Mammary epithelial cell (primary cell): ENCODE measurements at places on chromosomes 5 and 9.

DNA sequence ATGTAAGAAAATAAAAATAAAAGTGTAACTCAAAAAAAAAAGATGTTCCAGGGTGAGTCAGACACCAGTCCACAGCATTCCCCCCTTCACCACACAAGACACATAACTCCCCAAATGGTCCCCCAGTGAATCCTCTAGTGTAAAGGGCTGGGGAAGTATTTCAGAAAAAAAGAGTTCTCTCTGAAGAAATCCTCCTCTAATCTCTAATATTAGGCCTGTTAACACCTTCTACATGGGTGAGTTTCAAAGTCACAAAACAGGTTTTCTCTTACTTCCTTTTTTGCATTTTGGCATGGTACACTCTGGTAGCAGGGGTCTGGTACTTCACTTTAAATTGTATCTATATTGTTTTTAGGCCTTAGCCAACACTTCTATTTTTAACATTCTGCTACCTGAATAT lies 28.2 kb downstream of the RNF145 start:
- no peak for DNase-seq

GRCh38 chr9:70673844-70674243 lies 259.4 kb upstream of the KLF9 start:
- DNase-seq = no peak

DNA sequence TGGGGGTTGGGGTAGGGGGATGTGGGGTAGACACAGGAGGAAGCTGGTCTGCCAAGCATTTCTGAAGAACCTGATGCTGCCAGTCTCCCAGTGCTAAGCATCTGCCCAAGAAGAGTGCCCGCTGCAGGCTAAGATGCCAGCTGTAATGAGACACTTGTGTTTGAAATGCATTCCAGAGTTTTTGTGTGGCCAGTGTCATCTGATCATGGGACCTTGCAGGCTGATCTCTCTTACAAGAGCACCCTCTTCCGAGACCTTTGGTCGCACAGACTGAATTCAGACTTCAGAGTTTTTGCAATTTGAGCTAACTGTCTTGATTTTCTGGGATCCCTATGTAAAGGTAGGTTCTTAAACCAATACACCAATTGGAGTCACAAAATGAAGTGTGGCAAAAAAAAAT lies 58.1 kb downstream of the DENND1A start:
- no peak for DNase-seq

GRCh38 chr5:36108758-36109460 lies 42.2 kb upstream of the UGT3A2 start:
- DNase-seq = no peak

DNA sequence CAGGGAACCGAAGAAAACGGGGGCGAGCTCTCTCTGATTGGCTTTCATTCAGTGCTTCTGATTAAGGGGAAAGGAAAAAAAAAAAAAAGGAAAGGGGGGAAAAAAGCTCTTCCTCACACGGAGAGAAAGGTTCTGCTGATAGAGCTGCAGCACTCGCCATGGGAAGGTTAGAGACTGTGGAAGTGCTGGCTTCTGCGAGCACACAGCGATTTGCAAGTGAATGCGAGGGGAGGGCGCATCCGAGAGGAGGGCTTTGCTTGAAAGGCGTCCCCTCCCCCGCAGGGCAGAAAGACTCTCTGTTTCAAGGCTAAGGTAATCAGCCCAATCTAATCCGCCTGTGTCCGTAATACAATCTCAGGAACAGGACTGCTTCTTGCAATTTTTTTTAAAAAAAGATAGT lies at the start of gene CDH10:
CDH10 (minus strand) TSS at position 218 of the 400 bp plus-strand sequence. CDS start 51,488 bp downstream, outside the sequence.
- DNase-seq = peak; percentile 2

DNA sequence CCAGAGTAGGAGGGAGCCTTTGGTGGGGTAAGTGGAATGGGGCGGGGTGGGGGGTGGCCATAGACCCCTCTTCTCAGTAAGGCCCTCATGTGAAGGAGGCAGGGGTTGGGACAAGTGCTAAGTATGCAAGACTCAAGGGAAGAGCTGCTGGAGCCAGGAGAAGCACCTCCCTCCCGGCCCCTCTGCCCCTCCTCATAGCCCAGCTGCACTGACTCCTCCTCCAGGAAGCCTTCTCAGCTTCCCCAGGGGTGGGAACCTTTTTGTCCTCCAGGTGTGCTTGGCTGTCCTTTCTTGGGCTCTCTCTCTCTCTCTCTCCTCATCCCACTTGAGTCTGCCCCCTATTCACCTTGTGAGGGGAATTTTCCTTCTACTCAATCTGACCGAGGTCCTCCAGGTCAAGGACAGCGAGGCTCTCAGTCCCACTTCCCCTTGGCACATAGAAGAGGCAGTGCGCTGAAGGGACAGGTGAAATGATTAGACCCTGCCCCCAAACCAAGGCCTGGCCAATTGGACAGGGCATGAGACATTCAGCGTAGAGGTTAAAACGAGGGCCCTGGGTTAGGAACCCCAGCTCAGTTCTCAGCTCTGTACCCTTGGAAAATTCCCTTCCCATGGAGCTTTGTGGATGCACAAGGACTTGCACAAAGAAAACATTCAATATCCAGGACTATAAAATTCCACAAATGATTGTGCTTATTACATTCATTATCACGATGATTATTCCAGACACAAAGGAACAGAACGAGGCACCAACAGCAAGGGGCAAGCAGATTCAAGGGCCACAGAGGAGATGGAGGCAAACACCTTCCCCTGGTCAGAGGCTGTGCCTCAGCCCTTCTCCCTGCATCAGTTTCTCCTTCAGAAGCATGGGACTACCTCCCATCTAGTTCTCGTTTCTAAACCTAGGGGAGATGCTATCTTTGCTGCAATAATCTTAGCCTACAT lies 45.6 kb upstream of the IL17B start:
- DNase-seq = no peak

GRCh38 chr9:27747450-27747849 lies 174.2 kb upstream of the C9orf72 start:
- DNase-seq = no peak

- DNase-seq = no peak
These were observed 68.1 kb downstream of the KIF4B start for GRCh38 chr5:155081618-155082017.

DNA sequence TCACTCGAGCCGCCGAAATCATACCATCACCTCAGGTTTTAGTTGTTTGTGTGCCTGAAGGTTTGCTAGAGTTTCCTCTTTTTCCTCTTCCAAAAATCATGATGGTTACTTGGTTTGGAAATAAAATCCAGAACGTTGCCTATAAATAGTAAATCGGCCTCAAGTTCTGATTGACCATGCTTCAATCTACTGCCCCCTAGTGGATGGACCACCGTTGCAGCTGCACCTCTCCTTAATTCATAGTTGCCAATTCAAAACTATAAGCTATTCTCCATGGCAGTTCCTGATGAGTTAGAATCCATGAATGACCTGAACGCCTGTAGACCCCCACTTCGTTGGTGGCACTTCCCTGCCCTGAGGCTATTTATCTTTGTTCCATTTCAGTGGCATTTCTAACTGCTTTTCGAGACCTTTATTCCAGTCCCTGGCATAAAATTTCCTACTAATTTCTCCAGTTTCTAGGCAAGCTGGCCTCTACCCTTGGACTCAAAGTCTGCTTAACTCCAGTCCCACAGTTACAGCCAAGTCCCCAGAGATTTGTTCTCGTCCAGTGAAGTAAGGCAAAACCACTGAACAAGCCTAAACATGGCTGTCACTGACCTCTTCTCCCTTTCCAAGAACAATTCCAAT lies 422.6 kb downstream of the EFNA5 start:
- DNase-seq = peak; percentile 30

GRCh38 chr5:15191012-15191411 lies 309.0 kb upstream of the FBXL7 start:
- no peak for DNase-seq

- no peak for DNase-seq
These were observed 63.6 kb downstream of the NIPBL start for GRCh38 chr5:36939969-36940858.

GRCh38 chr5:68141494-68141893 lies 74.1 kb upstream of the PIK3R1 start:
- no peak for DNase-seq

- DNase-seq = no peak
These were observed 27.0 kb upstream of the ALDOB start for GRCh38 chr9:101462558-101462957.

DNA sequence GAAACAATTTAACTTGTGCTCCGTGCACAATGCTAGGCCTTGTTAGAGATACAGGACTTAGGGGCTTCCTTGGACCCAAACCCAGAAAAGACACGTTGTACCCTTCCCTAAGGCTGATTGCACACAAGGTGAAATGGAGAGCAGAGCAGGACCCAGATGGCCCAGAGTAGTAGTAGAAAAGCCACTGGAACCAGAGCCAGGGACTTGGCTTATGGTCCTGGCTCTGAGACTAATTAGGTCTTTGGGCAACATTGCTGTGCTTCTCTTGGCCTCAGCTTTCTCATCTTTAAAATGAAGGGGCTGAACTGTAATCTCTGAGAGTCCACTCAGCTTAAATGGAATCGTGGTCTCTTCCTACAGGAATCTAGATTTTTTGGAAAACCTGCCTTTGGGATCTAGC lies 42.3 kb downstream of the EBF1 start:
- DNase-seq = no peak

GRCh38 chr9:125861405-125862058 lies 114.4 kb downstream of the PBX3 start:
- peak; percentile 52 for DNase-seq

DNA sequence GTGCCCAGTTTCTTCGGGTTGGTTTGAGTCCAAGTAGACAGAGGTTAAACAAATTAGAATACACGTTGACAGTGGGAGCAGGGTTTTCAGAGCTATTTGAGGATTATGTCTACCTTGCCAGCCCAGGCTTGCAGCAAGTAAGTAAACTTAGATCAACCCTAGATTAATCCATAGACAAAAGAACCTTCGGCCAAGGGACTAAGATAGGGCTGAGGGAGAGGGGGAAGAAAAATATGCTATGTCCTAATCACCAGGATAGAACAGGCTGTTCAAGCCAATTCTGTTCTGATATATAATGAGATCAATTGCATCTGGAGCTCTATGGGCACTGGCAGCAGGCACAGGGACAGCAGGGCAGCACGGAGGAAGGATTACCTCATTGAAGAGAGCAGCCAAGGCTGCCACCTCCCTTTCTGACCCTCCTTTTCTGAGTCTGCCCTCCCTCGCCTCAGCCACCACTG lies 377.7 kb downstream of the PIK3R1 start:
- DNase-seq = peak; percentile 6

DNA sequence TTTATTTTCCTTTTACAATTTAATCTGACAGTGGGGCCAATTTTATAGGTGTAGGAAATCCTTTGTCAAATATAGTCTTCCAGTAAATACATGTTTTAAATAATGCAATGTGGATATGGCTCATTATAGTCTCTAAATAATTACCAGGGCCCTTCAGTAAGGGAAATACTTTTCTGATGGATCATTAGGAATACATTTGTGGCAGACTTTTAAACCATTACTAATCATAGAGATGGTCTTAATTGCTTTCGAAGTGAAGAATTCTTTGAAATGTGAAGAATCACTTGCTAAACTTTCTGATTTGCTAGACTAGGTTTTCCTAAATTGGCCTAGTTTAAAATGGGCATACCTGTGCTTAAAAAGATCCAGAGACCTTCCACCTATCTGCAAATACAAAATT lies 105.6 kb upstream of the ELL2 start:
- no peak for DNase-seq

DNA sequence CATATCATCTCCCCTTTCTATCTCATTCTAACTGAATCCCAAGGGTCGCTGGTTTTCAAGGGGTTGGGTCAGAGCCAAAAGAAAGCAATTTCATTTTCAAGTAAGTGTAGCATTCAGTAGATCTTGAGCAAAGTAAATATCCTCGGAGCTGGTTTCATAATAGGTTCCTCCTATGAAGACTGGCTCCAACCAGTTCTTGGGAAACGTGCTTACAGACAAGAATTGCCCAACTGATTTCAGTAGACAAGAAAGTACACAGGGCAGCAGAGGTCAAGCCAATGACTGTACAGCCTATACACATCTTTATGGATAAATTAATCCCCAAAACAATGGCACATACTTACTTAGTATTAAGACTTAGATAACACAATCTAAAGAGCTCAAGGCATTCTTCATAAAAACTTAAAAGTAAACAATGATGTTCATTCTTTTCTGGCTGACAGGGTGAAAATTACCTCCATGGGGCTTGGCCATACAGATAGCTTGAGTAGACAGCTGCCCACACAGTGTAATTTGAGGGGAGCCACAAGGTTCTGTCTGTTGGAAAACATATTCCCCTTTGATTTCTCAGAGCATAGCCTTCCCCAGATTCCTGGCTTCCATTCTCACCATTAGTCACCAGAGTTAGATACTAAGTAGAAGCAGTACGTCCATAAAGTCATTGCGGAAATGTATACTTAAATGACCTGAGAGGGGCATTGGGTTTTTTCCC lies 163.9 kb downstream of the ARRDC3 start:
- peak; percentile 82 for DNase-seq

DNA sequence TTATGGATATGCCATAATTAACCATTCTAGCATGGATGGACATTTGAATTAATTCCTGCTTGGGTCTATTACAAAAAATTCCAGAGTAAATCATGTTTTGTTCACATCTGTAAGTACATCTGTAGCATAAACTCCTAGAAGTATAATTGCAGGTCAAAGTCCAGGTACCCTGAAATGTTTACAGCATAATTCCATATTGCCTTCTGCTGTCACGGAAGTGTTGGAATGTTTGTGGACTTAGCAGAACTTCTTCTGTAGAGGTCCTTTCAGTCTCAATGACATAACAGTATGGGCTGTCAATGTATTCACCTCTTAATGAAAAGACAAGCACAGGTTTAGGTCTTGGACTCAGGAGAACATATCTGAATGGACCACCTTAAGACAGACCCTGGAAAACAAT lies 1.8 kb downstream of the FAM240B start:
- DNase-seq = no peak

DNA sequence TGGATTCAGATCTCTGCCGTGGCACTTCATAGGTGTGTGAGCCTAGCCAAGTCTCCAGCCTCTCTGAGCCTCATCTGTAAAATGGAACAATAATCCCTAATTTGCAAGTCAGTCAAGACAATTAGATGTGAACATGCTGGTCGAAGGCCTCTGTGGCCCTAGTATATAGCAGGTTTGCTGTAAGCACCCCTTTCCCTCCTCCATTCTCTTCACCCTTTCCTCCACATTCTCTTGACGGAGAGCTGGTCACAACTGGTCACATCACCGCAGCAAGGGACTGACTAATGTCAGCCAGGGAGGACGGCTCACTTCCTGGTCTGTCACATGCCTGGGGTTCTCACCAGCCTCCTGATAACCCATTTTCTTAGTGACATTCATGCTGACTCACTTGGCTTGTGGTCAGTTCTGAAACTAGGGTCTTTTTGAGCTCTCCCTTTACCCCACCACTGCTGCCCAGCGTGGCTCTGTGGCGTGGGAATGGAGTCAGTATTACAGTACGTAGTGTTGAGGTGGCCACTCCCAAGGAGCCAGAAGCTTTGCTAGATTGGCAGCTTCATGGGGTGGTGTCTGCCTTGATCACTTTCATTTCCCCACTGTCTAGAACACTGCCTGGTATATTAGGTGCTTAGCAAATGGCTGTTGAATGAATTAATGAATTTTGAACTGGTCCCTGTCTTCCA lies 47.8 kb downstream of the ERGIC1 start:
- DNase-seq = no peak
